CD4-positive, alpha-beta memory T cell (primary cell): ENCODE measurements at places on chromosomes 3 and 15. TPM values are rescaled to one million over a fixed set of nuclear protein-coding genes. Genes with fewer than 3 reads are reported as not detected.

SLC22A13 gene
- total RNA-seq, result 0.44 TPM

C3orf52 gene
- 2.0 TPM for total RNA-seq

SLC9C1 gene
- total RNA-seq, result not detected

UROC1 gene
- not detected for total RNA-seq

STARD5 gene
- 5.0 TPM for total RNA-seq

PDZRN3 gene
- not detected for total RNA-seq

GPR27 gene
- total RNA-seq, result 0.38 TPM

CCR3 gene
- total RNA-seq, result 0.55 TPM

- DNase-seq, result no peak
These were observed 58.9 kb downstream of the MYO1E start for GRCh38 chr15:59313641-59314332.

DNA sequence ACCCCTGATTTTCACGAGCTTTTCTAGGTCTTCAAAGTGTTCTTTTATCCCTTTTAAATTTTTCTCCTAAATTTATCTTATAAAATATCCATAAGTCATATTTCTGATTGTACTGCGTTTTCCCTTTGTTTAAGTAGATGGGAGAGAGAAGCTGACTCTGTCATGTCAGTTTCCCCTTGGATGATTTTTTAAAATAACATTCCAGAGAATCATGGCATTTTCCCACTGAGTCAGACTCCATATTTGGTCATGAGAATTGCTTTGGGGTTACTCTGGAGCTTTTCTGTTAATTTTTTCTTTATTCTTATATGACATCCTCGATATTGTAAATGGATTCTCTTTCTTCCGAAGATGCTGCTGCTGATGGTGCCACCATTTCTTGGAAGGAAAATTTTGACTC is 28.6 kb upstream of the UMPS start:
- no peak for DNase-seq

DNA sequence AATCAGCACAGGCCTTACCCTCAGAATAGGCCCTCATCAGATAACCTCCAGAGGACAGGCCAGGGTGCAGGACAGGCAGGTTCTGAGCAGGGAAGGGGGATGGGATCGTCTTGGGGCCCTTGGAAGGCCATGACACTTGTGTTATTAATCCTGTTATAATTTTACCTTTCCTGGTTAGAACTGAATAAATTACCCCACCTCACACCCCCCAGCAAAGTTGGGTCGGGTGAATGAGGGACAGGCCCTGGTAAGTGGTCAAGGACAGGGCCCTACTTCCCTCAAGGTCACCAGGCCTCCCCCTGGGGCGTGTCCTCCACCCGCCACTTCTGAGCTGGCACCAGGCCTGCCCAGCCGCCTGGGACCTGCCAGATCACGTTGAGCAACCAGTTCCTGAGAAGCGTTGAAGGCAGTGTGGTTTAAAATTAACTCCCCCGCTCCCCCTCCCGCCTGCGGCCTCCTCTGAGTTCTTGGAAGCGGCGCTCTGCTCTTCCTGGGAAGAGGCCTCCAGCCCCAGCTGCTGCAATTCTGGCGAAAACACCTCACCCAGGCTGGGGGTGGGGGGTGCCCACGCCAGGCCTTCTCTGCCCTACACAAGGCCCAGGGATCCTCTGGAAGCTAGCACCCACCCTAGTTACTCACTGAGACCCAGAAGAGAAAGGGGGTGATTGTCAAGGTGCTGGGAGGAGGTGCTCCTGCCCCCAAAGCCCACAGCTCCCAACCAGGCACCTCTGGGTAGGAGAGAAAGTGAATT is 10.6 kb downstream of the CISH start:
- DNase-seq, result peak; percentile 69

DNA sequence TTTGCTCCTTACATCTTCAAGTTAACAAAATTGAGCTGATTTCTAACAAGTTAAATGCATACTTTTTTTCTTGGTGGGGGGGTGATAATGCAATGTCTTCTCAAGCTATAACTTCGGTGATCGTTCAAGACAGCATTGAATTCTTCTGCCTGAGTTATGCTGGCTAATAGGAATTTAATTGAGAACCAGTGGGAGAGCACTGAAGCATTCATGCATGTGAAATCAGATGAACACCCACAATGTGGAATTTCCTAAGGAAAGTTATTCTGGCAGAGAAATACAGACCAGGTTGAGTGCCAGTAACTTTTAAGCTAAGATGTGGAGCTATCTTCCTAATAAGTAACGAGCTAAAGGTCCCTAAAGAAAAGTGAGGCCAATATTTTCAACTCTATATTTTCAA is 3.0 kb downstream of the SPATA16 start:
- DNase-seq, result no peak

GRCh38 chr3:182414586-182414985 is 378.7 kb upstream of the ATP11B start:
- DNase-seq, result no peak

- DNase-seq, result peak; percentile 55
These were observed 11.3 kb upstream of the SOX2 start for GRCh38 chr3:181700168-181701087.

GRCh38 chr3:46466871-46467403 is 2.2 kb upstream of the LTF start:
- DNase-seq, result no peak

DNA sequence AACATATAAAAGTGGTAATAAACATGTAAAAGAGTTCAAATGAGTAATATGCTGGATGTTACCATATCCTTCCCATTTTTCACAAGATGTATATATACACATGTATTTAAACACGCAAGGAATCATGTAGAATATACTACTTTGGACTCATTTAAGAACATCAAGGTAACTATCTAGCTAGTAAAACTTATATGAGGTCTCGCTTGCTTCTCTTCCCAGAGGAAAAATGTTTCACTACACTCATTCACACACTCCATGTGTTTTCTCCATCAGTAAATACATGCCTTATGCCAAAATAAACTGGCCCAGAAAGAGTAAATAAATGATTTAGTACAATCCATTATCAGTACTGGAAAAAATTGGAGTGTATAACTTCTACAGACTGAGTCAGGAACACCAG is 229.2 kb upstream of the MME start:
- no peak for DNase-seq

DNA sequence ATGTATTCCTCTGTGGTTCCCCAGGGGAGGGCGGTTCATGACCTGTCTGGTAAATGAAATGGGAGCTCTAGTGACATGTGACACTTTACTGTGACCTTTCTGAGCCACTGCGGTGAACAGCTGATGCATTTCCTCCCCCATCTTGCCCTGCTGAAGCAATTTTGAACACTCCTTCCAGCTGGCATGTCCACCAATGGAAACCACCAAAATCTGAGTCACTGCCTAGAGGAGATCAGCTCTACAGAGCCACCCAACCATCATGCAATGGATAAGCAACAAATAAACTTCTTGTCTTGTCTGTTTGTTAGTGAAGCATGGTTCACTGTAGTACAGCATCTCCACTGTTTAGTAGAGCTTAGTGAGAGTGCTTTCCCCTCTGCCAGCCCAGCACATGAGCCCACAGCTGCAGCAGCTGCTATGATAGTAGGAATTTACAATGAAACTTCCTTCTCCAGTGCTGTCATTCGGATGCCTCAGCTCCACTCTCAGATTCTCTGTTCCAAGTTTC is 479.4 kb downstream of the NTRK3 start:
- DNase-seq, result no peak

DNA sequence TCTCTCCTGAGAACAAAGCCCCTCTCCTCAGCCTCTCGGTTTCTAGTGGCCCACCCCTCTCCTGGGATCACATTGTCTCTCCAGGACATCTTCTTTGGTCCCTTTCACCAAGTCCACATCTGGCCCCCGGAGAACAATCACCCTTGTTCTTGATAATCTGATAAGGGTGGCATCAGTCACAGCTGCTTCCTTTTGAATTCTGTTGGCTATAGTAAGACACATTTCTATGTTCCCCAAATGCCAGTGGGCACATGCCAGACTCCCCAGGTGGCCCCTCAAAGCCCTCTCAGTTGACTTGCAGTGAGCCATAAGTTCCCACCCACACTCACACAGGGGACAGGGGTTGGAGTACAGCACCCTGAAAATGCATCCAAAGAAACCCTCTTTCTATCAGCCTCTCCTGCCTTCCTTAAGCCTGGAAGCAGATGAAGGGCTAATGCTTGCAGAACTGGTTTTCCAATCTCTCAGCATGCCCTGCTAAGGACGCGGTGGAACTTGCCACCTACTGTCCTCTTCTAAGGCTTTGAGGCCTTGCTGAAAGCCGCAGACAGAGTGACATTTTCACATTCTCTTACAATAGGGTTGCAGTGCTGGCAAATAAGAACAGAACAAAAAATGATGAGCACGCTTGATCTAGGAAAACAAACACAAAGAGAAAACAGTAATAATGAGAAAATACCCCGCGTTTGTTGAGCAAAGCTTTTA is 101.3 kb upstream of the SLCO3A1 start:
- no peak for DNase-seq

- no peak for DNase-seq
These were observed 46.2 kb downstream of the TBL1XR1 start for GRCh38 chr3:177150970-177151627.

GRCh38 chr15:93477188-93477587 is 388.2 kb upstream of the RGMA start:
- DNase-seq, result no peak

- DNase-seq, result no peak
These were observed 30.6 kb upstream of the CERS3 start for GRCh38 chr15:100559330-100559729.

- no peak for DNase-seq
These were observed 48.2 kb upstream of the ARPP19 start for GRCh38 chr15:52617026-52617425.

GRCh38 chr3:53101956-53102355 is 28.3 kb downstream of the RFT1 start:
- no peak for DNase-seq

- DNase-seq, result peak; percentile 45
These were observed 50.9 kb downstream of the MYL3 start for GRCh38 chr3:46812237-46812791.

DNA sequence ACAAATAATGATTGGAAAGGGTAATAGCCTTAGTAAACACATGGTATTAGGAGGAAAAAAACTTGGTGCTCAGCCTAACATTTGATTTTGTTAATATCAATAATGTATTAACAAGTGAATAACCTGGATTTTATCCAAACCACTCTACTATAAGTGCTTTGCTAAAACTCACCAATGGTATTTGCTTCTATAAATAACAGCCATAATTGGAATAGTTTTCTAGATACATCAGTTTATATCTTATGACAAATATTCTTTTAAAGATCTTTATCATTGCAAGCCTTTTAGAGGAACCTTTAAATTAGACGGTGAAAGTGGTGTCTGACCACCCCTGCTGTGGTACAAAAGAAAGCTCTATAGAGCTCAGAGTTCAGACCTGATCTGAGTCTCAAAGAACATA is 123.9 kb downstream of the SHOX2 start:
- no peak for DNase-seq

- DNase-seq, result no peak
These were observed 19.7 kb downstream of the CFAP100 start for GRCh38 chr3:126414406-126414805.

DNA sequence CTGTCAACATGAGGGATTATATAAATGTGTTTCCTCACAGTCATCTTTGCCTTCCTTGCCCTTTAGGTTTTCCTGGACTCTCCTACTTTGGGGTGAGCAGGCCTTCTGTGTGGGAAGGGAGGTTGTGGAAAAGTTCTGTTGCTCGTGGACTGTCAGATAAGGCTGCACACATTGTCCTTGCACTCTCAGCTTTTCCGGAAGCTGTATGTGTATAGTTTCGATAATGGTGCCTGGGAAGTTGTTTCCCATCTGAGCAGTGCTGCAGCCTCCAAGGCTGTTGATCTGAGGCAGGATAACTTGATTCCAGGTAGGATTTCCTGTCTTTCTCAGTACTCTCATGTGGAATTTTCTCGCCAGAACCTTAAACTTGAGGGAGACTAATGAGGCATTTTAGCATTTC is 297.8 kb upstream of the AZI2 start:
- DNase-seq, result no peak

DNA sequence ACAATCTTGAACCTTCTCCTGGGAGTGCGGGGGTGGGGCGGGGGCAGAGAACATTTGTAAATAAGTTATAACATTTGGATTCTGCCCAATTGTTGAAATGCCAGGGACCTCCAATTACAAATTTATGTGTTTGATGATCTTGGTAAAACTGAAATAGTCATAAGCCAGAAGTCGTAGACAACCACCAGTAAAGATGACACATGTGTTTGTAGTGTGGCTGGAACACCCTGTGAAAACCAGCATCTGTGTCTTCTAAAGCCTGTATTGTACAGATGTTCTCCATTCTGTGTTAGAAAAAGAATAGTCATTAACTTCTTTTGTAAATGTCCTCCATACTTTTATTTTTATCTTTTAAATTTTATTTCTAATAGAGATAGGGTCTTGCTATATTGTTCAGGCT is 61.8 kb downstream of the ARIH1 start:
- DNase-seq, result no peak
